ENCODE measurements at places on chromosomes 5 and 9.

DNA sequence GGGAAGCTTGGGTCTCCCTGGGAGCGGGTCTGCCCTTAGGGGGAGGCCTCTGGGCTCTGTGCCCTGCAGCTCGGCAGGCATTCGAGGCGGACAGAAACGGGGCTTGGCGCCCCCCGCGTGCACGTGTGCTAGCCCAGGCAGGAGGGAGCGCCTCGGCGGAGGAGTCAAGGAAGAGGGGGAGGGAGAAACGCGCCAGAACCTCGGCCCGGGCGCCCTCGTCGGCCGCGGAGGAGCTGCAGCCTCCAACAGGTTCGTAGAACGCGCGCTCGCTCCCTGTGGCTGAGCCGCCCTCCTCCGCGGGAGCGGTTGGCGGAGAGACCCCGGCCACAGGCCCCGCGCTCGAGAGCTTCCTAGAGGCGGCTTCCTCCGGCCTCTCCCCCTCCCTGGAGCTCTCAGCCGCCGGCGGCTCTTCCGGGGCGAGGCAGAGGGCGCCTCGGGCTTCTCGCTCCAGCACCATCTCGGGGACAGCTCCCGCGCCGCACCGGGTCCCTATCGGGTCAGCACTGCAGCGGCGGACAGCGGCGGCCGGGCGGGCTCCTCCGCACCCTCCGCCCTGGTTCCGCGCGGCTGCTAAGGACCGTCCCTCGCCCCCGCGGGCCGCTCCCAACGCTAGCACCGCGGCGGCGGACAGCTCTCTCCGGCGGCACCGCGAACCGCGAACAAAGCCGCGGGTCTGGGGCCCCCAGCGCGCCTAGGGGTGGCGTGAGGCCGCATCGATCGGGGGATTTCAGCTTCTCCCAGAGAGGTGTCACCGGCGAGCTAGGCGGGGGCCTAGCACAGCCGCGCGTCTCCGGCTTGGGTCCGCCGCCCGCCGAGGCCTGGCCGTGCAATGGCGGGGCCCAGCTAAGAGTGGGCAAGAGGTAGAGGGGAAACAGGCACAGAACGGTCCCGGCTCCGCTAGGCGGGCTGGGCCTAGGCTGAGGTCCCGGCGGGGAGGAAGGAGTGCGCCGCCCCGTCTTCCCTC is 74.6 kb upstream of the CPLX2 start:
- DNase-seq: peak; percentile 65

DNA sequence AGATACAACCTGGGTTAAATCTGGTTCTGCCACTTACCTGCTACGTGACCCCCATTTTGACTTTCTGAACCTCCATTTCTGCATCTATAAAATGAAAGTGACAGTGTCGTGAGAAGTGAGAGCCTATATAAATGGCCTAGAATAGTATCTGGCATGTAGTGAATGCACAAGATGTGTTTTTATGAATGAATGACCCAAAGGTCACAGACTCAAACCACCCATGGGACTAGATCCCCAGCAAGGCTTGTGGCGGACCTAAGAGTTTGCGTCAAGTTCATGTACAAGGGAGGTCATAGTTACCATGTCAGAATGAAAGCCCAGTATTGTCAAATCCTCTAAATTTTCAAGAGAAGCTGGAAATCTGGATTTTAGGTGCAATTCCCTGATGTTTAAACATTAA is 11.2 kb upstream of the SETD9 start:
- no peak for DNase-seq

- no peak for DNase-seq
These were observed 73.8 kb downstream of the TRIO start for GRCh38 chr5:14216902-14217301.

GRCh38 chr5:81167078-81167477 is 66.0 kb upstream of the CKMT2 start:
- no peak for DNase-seq

DNA sequence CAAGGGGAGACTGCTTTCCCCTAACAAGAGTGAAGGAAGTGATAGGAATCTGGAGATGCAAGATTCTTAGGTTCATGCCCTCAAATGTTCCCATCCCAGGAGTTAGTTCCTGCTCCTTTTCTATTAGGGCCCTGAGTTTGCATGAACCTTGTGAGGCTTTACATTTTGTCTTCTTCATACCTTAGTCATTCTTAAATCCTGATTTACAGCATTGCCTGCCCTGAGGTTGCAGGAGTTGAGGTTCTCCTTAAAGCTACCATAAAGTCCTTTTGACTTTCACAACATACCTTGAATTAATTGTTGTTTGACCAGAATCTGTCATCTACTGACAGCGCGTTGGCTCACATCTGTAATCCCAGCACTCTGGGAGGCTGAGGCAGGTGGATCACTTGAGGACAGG is 151.5 kb upstream of the ABCA1 start:
- no peak for DNase-seq

GRCh38 chr5:17089690-17090089 is 127.7 kb upstream of the BASP1 start:
- DNase-seq: no peak

GRCh38 chr5:168525856-168526255 is 3.2 kb upstream of the FBLL1 start:
- no peak for DNase-seq

DNA sequence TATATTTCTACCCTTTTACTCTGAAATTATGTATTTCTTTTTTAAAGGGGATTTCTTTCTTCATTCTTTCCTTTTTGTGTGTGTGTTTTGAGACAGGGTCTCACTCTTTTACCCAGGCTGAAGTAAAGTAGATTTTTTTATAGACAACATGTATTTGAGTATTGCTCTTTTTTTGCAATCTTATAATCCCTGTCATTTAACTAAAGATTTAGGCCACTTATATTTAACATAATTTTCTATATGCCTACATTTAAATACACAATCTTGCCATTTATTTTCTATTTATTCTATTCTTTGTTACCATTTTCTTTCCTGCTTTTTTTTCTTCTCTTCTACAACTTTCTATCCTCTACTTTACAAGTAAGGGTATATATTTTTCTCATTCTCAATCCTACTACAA is 416.0 kb upstream of the IRX2 start:
- DNase-seq: no peak

GRCh38 chr9:4979239-4979638 is 5.8 kb upstream of the JAK2 start:
- DNase-seq: no peak

DNA sequence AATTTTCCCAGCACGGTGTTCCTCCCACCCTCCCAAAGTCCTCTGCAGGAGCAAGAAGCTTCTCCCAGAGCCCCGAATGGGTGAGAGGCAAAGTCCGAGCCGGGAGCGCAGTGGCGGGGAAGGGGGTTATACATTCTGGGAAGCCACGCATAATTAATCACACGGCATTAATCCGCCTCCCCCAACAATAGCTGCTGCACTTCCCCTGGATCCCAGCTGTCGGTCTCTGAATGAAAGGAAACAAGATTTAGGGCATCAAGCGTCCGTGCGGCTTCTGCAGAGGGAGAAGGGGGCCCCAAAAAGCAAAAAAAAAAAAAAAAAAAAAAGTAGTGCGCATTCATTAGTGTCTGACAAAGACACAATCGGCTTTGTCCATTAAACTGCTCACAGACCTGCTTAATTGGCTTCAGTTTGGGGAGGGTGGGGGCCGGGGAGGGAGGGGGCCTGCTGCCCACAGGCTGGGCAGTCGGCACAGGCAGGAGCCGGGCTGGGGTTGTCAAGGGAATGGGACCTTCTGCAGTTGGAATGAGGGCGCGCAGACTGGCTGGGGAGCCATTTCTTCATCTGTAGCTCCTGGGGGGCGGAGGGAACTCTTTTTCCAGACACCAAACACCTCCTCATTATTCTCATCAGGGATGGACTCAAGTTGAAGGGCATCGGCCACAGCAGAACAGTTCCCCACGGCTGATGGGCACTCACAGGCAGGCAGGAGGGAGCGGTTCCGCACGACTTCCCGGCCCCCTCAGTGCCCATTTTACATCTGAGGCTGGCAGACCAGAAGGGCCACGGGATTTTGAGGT is 3.4 kb downstream of the NOTCH1 start:
- DNase-seq: no peak

DNA sequence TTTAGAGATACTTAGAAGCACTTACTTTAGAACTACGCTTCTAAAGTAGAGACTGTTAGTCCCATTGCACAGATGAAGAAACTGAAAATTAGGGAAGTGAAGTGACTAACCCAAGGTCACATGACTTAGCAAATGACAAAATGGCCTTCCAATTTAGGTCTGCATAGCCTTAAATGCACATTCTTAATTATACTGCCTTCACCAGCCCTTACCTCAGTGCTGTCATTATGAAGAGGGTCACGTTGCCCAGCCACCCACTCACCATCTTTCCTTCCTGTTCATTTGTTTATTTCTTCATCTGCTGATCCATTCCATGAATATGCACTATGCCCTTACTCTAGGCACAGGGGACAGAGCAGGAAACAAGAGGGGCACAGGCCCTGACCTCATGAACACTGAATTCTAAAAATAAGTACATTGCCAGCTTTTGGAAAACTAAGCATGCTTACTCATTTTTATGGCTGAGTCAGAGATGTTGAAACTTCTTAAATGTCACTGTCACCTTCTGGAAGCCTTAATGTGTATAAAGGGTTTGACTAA is 8.6 kb downstream of the HAVCR2 start:
- peak; percentile 79 for DNase-seq

DNA sequence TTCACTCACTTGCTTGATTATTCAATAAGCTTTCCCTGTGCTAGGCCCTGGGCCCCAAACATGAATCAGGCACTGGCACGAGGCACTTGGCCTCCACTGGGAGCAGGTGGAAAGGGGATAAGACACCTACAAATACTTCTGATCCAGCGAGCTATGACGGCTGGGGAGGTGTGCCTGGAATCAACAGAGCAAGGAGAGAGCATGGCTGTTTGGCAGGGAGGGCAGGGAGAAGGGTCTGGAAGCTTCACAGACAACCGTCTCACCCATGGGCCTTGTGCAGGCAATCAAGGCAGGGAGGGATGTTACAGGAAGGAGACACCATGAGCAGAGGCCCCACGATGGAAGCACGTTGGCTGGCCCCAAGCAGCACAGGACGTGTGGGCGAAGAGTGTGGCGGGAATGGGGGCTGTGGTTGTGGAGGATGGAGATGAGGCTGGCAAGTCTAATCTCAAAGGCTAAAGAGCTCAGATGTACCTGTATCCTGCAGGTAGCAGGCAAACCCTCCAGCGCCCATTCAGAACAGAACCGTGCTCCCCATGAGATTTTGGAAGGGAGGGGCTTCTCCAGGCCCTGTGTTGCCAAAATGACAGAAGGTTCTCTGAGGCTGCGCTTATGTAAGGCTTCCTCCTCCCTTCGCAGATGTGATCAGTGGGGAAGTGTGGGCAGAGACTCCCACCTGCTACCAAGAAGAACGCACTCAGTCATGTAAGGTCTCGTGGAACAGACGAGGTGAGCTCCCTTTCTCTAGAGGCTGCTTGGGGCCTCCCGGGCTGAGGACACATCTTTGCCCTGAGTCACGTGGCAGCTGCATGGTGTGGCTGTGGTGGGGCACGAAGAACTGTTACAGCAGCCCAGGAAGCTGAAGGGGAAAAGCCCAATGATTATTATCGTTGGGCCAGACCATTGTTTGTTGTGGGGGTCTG is 189.7 kb downstream of the DAB2IP start:
- no peak for DNase-seq

DNA sequence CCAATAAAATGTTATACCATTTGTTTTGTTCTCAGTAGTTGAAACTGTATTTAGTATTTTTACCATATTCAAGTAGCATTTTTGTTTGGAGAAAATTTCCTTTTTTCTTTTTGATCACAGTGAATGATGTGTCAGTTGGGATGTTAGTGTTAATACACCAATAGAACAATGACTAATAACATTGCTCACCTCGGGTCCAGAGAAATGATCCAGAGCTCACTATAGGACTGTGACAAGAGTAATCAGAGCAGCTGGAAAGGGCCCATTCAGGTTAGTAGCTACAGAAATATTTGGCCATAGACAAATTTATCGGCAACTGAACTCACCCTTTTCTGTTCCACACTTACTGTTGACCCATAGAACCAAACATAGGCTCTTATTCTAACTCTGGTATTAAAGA is 989.2 kb downstream of the TLE4 start:
- DNase-seq: no peak

DNA sequence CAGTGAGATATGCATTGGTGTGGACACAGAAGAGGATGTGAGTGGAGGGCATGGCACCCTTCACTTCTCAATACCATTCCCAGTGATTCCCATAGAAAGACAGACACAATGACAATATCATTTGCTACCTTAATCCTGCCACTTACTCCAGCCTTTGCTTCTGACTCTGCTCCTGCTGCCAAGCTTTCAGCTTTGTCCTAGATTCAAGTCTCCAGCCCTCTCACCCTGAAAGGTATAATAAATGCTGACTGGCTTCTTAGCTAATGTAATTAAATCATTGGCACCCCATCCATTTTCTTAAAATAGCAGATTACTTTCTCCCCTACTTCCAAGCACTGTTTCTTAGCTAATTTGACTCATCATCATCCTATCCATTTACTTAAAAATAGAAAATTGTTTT is 41.1 kb upstream of the CDC42SE2 start:
- no peak for DNase-seq

- DNase-seq: no peak
These were observed 182.5 kb downstream of the GAS1 start for GRCh38 chr9:86764671-86765343.

DNA sequence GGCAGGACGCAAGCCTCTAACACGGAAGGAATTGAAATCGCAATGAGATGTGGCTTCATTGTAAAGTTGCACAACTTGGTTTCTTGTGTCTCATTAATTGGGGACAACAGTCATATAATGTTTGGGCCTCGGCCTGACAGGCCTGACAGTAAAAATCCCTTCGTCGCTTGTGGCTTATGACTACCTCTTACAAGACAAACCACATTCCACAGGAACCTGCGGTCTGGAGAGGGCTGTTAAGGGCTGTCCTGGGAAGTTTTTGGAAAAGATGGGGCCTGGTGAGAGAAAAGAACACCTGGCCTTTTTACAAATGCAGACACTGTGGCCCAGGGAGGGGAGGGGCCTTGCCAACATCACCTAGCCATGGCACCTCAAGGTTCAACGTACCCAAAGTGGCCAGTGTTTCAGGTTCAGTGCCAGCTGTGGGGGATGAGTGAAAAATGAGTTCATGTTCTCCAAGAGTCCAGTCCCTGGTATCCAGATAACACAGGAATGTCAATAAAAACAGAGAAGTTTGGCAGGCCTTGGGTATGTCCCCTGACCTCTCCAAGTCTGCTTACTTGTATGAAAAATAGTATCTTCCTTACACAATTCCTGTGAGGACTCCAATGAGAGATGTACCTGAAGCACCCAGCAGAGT is 22.2 kb downstream of the SHB start:
- no peak for DNase-seq

- DNase-seq: no peak
These were observed 338.6 kb downstream of the TMEM38B start for GRCh38 chr9:106032978-106033377.

- peak; percentile 25 for DNase-seq
These were observed 73.2 kb upstream of the EPB41L4A start for GRCh38 chr5:112492291-112492690.

GRCh38 chr5:167440846-167441245 is 850.6 kb upstream of the WWC1 start:
- DNase-seq: no peak

All from activated CD4-positive, alpha-beta T cell treated with anti-CD3 and anti-CD28 coated beads, Interleukin-2, amount 50 U/mL, for 16 hours (primary cell).